ENCODE measurements at places on chromosomes 7 and 10.

- peak; percentile 67 for DNase-seq
Measured at GRCh38 chr7:75842836-75843446, 29.3 kb upstream of the CCL24 start.

DNA sequence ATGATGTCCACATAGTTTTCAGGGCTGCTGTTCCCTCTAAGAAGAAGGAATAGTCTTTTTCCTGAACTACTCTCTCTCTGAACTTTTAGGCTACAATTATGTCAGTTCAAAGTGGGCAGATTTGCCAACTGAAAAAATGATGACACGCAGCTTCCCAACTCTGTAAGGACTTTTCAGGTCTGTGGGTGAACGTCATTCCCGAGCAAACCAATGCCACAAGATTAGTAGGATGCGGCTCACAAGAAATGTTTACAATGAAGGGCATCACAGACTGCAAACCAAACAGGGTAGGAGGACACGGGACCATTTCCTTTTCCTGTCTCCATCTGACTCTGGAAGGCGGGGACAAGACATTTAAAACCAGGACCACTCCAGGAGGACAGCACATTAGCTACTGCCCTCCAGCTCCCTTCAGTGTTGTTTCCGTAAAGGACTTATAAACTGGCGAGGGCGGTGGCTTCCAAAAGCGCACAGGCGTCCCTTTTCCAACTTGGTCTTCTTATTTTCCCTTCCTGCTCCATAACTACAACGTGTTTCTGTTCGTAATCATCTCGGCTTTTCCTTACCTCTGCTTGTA, 539 bp upstream of the MKLN1 start:
- DNase-seq, result peak; percentile 47

- DNase-seq, result no peak
Measured at GRCh38 chr10:103854265-103854685, 1.1 kb downstream of the SH3PXD2A start.

GRCh38 chr10:116848944-116849247, 403 bp upstream of the ENO4 start:
- DNase-seq, result no peak

DNA sequence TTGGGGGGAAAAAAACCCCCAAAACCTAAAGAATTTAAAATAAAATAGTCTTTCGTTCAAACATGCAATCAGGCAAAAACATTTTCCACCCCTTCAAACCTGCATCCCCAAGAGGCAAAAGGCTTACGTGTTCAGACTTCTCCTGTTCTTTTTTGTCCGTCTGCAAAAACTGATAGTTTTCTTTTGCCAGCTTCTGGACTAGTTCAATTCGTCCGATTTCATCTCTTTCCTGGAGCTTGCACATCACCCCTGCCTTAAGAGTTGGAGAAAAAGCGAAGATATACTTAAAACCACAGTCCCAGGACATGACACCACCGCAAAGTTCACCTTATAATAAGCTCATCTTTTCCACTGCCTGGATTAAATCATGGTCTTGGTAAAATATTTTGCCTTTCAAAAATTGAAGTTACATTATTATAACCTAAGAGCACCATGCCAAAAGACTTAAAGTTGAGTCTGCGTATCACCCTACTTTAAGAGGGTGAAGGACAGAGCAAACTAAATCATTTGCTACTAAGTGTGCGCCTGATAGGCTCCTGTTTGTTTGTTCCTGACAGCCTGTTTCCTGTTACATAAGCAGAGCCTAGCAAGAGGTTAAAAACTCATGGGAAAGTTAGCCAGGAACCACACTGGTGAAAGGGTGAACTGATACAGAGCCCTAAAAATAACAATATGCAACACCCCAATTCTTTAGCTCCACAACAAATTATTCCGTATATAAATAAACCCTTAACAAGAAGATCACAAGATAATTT, 137.0 kb downstream of the RAPGEF5 start:
- no peak for DNase-seq

DNA sequence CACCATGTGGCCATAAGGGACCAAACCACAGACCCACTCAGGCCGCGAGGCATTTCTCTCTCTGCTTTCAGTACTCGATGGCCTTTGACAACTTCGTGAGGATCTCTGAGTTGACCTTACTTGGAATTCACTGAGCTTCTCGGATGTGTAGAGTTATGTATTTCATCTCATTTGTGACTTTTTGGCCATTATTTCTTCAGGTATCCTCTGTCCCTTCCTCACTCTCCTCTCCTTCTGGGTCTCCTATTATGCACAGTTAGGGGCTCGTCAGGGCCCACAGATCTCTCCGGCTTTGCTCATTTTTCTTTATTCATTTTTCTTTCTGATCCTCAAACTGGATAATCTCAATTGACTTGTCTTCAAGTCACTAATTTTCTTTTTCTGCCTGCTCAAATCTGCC, 16.6 kb upstream of the FOXL3 start:
- no peak for DNase-seq

DNA sequence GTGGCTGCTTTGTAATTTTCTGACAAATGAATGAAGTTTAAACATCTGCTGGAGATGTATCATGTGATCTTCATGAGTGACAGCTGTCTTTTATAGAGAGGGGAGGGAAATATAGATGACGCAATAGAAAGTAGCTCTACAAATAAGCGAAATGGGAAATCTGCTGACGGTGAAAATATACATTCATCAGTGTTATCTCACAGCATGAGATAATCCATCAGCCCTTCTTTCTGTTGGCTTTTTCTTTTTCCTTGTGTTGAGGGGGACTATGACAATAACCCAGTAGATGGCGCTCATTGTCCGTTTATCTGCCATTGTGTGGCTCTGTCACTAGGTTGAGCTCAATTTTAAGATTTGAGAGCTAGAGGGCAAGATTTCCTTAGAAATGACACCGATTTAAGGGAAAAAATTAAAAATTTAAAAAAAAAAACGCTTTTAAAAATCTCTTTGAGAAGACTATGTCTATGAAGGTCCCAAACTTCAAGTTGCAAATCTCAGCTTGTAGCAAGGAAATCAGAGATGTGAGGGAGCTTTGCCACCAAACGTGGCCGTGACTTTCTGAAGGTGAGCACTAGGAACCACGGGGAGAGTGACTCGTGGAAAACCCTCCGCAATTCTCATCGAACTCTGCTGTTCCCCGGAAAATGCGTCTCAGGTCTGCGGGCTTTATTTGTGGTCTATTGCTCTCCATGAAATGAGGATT, 114.6 kb upstream of the SFMBT2 start:
- no peak for DNase-seq

DNA sequence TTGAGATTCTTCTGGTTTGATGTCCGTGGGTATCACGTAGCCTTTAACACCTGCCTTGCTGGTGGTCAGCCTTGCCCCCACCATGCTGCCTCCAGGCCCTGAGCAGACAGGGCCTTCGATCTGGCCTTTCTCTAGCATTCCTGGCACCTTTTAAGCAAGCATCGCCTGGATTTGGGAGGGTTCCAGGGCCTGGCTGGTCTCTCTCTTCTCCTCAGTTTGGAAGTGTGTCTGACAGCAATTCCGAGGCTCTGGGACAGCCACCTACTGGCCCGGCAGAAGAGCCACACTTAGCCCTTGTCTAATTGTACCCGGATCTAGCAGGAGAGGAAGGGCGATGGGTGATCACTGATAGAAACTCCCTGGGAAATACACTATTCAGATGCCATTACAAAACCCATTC, 441.3 kb upstream of the MKI67 start:
- no peak for DNase-seq

DNA sequence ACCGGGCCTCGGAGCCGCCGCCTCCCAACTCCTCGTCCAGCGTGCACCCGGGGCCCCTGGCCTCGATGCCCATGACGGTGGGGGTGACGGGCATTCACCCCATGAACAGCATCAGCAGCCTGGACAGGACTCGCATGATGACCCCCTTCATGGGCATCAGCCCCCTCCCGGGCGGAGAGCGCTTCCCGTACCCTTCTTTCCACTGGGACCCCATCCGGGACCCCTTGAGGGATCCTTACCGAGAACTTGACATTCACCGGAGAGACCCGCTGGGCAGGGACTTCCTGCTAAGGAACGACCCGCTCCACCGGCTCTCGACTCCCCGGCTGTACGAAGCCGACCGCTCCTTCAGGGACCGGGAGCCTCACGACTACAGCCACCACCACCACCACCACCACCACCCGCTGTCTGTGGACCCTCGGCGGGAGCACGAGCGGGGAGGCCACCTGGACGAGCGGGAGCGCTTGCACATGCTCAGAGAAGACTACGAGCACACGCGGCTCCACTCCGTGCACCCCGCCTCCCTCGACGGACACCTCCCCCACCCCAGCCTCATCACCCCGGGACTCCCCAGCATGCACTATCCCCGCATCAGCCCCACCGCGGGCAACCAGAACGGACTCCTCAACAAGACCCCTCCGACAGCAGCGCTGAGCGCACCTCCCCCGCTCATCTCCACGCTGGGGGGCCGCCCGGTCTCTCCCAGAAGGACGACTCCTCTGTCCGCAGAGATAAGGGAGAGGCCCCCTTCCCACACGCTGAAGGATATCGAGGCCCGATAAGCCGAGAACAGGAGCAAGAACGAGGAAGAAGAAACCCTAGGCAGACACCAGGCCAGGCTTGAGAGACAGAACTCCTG, 341.5 kb upstream of the GALNT17 start:
- DNase-seq, result no peak

- no peak for DNase-seq
Measured at GRCh38 chr7:96701258-96701657, 8.4 kb downstream of the SEM1 start.

GRCh38 chr10:110837418-110838171, 34.1 kb upstream of the PDCD4 start:
- DNase-seq, result no peak

DNA sequence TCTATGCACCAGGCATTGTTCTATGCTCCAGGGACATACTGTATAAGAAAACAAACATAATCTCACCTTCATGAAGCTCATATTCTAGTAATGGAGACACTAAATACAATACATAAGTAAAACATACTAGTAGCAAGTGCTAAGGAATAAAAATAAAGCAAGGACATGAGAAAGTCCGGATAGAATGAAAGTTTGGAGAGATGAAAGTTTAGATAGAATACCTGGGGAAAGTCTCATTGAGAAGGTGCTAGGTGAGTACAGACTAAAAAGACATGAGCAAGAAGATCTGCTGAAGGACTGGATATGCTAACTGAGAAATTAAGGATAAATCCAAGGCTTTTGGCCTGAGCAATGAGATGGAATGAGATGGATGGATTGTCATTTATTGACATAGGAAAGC, 34.0 kb downstream of the CCDC186 start:
- no peak for DNase-seq

DNA sequence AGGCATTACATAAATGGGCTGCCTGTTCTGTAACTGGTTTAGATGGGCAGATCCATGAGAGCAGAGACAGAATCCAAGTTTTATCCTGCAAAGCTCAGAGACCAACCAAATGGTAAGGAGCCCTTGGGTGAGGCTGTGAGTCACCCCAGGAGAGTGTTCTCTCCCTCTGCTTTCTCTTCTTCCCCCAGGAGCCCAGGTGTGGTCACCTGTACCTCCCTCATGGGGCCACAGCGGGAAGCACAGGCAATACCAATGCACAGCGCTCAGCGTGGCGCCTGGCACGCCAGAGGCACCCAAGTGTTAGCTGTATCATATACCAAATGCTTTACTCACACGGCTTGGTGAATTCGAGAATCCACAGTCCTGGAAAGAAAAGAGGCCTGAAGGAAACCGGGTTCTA, 39.4 kb downstream of the CTBP2 start:
- no peak for DNase-seq

DNA sequence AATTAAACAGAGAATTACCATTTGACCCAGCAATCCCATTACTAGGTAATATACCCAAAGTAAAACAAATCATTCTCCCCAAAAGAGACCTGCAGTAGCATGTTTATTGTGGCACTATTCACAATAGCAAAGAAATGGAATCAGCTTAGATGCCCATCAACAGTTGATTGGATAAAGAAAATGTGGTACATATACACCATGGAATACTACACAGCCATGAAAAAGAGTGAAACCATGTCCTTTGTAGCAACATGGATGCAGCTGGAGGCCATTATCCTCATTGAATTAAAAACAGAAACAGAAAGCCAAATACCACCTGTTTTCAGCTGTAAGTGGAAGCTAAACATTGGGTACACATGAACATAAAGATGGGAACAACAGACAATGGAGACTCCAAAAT, 1141.8 kb upstream of the AUTS2 start:
- no peak for DNase-seq

GRCh38 chr10:58818900-58819299, 306.2 kb downstream of the BICC1 start:
- DNase-seq, result no peak

GRCh38 chr7:55052081-55052480, 33.3 kb downstream of the EGFR start:
- DNase-seq, result no peak

- peak; percentile 72 for DNase-seq
Measured at GRCh38 chr7:128427289-128427891, 17.6 kb upstream of the IMPDH1 start.

GRCh38 chr7:4884164-4884563, 648 bp upstream of the RADIL start:
- DNase-seq, result no peak

DNA sequence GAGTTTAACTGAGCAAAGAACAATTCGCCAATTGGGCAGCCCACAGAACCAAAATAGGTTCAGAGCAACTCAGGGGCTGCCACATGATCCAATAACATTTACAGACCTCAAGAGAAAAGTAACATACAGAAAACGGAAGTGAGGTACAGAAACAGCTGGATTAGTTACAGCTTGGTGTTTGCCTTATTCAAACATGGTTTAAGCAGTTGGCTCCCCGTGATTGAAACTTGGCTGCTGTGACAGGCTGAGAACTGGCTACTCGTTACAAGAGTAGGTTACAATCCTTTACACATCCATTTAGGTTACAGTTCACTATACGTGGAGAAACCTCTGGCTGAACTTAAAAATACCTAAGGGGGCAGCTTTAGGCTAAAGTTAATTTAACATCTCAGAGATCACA, 673.1 kb upstream of the PHF14 start:
- no peak for DNase-seq

- no peak for DNase-seq
Measured at GRCh38 chr7:98458090-98458875, 57.4 kb upstream of the BAIAP2L1 start.

DNA sequence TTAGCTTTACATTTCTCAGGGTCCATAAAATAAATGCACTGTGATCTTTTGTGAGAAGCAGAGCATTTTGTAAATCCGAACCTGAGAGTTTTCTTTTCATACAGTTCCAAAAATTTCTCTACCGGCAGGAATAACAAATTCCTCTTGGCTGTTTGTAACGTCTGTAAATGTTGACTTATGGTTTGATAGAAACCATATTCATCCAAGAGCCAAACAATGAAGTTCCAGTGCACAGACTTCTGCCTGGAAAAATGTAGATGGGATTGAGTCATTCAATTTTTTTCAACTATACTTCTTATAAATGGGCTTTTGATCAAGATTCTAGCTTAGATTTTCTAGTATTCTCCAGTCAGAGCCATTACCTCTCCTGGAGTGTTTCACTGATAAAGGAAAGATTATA, 530.6 kb downstream of the TFEC start:
- DNase-seq, result no peak

- DNase-seq, result no peak
Measured at GRCh38 chr7:5406957-5407945, 16.4 kb downstream of the TNRC18 start.

- DNase-seq, result no peak
Measured at GRCh38 chr7:127390817-127391590, 1.5 kb downstream of the ZNF800 start.

Measured in lower leg skin (tissue), 4 donors.